ENCODE measurements at places on chromosomes 3 and 15.

- no peak for DNase-seq
Measured at GRCh38 chr3:168213920-168214319, 118.2 kb upstream of the GOLIM4 start.

GRCh38 chr15:55256281-55257011, 33.2 kb downstream of the RAB27A start:
- DNase-seq: no peak

- no peak for DNase-seq
Measured at GRCh38 chr15:54502416-54503075, 524.3 kb downstream of the UNC13C start.

- no peak for DNase-seq
Measured at GRCh38 chr3:119085070-119085439, 50.4 kb upstream of the IGSF11 start.

DNA sequence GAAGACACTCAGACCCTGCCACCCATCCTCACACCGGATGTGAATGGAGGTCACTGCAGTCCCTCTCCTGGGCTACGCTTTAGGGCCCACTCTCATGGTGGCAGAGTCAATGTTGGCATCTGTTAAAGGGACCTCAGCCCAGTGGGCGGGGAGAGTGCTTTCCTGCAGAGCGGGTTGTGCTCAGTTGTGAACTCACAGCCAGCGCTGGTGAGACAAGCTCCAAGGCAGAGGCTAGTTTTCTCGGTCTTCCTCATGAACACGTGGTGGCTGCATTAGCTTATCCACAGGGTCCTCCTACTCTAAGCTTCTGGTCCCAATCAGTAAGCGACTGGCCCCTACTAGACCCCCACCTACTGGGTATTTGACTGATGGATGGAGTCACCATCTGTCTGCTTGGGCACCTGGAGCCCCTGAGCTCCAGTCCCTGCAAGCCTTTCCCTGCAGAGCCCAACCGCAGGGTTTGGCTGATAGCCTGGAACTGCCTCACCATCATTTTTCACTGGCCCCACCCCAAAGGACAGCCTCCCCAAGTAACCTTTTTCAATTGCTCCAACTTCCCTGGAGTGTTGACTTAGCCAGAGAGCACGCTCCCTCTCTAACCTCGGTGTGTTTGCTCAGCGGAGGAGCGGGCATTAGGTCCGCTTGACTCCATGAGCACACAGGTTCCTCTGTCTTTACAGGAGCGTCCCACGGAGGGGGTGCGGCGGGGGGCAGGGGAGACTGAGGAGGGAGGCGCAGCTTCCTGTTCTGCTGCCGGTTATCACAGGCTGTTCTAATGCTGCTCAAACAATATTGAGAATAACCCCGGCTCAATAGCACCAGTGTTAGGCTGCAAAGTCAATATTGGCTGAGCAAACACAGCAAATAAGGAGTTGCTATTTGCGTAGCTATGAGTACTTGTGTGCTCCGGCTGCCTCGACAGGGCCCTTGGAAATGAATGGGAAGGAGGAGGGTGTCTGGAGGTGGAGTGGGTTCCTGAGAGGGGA, 141.7 kb downstream of the RPLP1 start:
- peak; percentile 93 for DNase-seq

DNA sequence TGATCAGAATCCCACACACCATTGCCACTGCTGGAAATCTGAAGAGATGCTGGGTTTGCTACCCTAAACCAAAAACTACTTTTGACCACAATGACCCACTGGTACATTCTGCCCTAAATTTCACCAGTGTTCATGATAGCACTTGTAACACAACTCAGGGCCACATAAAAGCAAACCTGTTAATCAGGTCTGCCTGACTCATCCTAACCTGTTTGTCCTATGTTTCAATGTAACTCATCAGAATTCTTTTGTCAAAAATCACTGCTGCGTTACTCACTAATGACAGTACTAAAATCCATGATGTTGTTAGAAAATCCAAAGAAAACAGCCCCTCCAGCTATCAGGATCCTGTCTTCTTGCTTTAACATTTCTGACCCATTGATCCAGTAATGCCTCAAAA, 55.6 kb upstream of the XCR1 start:
- DNase-seq: no peak

DNA sequence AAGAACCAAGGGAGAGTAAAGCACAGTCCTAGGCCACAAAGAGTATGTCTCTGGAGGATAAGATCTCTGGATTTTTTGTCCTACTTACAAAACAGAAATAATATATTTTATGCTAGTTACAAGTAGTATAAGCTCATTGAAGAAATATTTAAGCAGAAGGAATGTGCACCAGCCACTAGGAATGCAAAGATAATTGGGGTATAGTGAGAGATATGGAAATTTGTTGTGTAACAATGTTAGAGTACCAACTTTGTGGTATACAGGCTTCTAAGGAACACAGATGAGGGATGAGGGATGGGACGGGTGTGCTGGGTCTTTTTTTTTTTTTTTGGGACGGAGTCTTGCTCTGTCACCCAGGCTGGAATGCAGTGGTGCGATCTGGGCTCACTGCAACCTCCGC, 26.5 kb downstream of the AKAP13 start:
- DNase-seq: no peak
